ENCODE measurements at places on chromosomes 3 and 15.

GRCh38 chr3:20101041-20101440, 60.8 kb downstream of the KAT2B start:
- DNase-seq: no peak

- DNase-seq: peak; percentile 29
Observed at GRCh38 chr3:196186651-196187573, 24.3 kb downstream of the ZDHHC19 start.

DNA sequence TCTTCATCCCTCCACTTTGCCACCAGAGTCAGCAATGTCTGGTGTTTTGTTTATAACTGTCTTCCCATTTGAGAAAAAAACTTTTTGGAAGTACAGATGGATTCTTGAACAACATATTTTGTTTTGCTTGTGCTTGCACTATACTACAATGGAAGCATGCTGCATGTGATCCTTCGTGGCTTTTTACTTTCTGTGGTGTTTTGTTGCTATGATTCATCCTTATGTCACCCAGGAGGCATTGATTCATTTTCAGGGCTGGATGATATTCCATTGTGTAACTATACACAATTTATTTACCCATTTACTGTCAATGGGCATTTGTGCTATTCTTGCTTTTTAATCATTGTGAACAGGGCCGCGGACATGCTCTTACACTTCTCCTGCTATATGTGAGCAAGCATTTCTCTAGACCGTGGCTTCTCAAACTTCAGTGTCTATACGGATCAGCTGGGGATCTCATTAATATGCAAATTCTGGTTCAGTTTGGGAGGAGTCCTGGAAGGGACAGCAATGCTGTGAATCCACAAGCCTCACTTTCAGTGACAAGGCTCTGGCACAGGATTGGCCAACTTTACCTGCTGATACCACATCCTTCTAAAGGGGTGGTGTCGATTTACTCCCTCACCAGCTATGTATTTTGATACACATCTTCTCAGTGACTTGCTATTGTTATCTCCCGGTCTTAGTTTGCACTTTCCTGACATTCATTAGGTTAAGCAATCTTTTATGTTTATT, 65.9 kb downstream of the POLR2M start:
- no peak for DNase-seq

- no peak for DNase-seq
Observed at GRCh38 chr3:174538151-174538550, 321.0 kb upstream of the NAALADL2 start.

GRCh38 chr3:69994919-69995318, 4.6 kb upstream of the SAMMSON start:
- DNase-seq: no peak

- no peak for DNase-seq
Observed at GRCh38 chr15:67685008-67685599, 140.2 kb upstream of the SKOR1 start.

GRCh38 chr3:50573566-50574443, 4.5 kb downstream of the HEMK1 start:
- no peak for DNase-seq

DNA sequence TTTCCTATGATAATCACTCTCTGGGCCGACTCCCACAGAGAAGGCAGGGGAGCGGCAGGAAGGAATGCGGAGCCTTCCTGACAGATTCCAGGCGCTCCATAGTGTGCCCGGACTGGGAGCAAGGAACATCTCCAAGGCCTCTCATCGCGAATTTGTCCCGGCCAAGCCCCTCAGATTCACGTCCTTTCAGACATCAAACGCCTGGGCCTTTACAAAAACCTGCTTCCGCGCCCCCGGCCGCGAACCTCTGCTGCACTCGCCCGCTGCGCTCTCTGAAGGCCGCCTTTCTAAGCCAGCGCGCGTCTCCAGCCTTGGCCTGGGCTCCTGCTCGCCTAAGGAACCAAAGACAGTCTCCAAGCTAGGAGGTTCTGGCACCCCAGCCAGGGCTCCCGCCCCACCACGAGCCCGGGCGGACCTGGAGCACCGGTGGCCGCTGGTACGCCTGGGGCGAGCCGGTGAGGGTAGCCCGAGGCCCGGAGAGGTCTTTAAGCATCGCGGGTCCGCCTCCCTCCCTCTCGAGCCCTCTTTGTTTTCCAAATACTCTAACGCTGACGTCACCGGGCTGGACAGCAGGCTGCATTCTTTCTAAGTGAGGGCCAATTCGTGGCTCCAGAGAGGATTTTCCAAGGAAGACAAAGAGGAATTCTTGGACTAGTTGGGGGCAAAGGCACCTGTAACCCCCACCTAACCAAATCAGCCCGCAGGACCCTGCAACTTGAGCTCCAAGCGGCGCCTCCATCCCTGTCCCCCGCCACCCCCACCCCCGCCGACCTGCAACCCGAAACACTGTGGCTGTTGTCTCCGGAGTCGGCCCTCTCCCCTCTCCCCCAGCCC, 759 bp downstream of the AMOTL2 start:
- DNase-seq: no peak

DNA sequence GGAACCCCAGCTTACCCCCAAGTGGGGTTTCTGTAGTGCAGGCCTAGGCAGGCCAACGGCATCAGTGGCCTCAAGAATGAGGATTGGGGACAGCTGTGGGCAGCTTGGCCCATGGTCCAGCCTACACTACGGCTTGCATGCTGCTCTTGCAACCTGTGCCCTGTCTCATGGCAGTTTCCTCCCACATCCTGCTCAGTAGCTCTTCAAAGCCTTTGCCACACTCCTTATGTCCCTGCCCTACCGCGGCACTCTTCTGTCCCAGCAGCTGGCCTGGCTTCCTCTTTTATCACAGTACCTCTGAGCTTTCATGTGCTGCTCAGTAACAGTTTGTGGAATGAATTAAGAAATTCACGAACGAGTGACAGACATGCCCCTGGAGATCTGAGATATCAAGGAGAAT, 431.0 kb downstream of the EPHB1 start:
- DNase-seq: no peak

All from hematopoietic multipotent progenitor cell treated with erythropoietin and hydrocortisone succinate and interleukin-3 and kit ligand, for 17 days (in vitro differentiated cells).